ENCODE measurements at places on chromosomes 12 and 14. TPM values are rescaled to one million over a fixed set of nuclear protein-coding genes. Genes with fewer than 3 reads are reported as not detected.

DNA sequence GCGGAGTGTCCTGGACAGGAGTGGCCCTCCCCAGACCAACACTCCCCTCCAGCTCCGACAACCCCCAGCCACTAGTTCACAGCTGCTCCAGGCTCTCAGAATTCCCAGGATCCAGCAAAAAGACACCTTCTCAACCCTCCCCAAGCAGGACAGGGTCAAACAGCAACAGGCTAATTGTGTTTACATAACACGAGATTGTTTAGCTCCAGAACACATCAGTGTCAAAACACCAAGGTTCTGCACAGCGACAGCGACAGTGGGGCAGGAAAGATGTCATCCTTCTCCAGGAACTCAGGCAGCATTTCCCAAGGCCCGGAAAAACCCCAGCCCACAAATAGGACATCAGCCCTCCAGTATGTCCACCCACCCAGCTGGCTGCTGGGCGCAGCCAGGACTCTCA, 16.5 kb downstream of the ITPK1 start:
- no peak for DNase-seq

Gene FICD
- 6.6 TPM for total RNA-seq

- no peak for DNase-seq
Measured at GRCh38 chr14:73879027-73879426, 7.6 kb upstream of the ZNF410 start.

DNA sequence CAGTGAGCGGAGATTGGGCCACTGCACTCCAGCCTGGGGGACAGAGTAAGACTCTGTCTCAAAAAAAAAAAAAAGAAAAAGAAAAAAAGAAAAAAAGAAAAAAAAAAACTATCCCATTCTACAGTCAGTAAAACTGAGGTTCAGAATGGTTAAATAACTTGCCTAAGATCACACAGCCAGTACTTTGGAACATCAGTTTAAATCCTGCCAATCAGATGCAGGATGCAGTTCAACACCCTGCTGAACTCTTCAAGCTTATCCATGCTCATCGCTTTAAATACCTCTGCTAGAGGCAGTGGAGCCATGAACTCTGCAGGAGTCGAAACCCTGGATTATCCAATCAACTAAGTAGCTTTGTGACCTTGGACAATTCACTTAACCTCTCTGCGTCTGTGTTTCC, 3.4 kb downstream of the ZNF385A start:
- no peak for DNase-seq

DNA sequence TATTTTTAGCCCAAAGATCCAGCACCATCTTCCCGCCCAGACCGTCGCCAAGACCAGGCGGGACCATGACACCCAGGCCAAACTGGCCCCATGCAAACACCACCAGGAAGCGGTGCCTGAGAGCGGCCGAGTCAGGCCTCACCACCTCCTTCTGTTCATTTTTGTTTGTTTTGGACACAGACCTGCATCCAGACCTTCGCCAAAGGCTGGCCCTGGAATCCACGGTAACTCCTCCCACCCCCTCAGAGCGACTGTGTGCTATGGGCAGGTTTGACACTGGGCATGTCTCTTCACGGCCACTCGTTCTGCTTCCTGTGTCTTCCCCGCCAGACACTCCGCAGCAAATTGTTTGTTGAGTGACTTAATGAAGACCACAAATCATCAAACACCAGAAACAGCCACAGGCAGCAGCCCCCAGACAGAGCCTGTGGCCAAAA, 47.1 kb downstream of the NCOR2 start:
- DNase-seq = no peak

DNA sequence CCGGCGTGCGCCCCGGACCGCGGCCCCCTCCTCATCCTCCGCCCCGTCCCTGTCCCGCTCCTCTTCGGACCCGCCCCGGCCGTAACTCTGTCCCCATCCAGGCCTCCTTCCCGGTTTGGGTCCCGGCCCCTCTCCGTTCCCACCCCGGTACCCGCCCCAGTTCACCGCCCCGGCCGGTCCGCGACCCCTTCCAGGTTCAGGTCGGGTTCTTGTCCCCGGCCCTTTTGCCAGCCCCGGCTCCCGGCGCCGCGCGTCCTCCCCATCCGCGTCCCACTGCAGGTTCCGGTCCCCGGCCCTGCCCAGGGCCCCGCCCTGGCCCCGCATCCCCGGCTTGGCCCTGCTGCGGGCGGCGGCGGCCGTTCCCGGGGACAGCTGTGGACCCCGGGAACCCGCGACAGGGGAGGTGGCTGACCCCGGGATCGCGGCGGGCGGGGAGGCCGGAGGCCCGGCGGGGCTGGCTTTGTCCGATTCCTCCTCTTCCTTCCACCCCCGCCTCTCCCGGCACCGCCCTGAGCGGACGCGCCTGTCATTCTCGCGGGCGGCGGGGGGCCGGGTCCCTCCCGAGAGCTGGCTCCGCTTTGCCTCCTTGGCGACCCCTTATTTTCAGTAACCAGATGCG, 601 bp downstream of the KLC1 start:
- DNase-seq = peak; percentile 89

Gene SDSL
- total RNA-seq = 0.61 TPM

- peak; percentile 50 for DNase-seq
Measured at GRCh38 chr14:54848910-54849309, 53.7 kb downstream of the GCH1 start.

Gene HSPA2
- total RNA-seq = 8.1 TPM

- no peak for DNase-seq
Measured at GRCh38 chr12:125180144-125180543, 114.9 kb downstream of the AACS start.

Data from activated CD4-positive, alpha-beta T cell treated with anti-CD3 and anti-CD28 coated beads, Interleukin-2, amount 10 ng/mL, durations not matched to agents 24 days and 14 days (primary cell).